ENCODE measurements at places on chromosomes 7 and 10.

DNA sequence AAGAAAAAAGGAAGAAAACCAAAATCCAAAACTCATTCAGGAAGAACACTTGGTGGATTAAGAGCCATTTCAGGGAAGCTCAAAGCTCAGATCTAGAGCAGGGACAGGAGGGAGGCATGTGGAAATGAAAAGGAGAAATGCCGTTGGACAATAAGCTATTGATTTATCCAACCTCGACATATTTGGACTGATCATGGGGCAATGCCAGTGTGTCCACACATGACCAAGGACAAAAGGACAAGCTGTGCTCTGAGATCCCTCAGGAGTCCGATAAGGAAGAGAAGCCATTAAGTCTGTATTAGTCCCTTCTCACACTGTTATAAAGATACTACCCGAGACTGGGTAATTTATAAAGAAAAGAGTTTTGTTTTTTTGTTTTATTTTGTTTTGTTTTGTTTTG, 684.0 kb upstream of the CELF2 start:
- DNase-seq = no peak

DNA sequence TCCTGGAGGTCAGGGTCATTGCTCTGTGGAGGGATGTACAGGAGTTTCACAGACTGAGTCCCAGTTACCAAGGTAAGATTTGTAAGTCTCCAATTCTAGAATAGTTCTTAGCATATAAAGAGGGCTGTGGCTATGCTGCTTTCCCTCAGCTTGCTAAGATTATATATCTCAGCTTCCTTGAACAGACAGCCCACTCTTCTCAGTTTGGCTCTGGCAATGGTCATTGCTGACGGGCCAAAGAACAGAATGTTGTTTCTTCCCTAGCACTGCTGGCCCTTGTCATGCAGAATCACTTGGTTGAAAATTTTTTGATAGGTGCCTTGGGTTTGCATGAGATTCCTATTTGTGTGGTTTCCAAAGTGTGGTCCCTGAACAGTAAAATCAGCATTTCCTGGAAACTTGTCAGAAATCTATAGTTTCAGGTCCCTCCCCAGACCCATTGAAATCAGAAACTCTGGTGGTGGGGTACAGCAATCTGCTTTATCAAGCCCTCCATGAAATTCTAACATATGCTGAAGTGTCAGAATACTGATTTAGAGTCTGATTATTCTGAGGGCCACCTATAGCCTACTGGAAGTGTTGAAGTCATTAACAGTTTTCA, 38.2 kb downstream of the NRBF2 start:
- DNase-seq = no peak

GRCh38 chr10:26243351-26243720, 26.8 kb downstream of the GAD2 start:
- DNase-seq = no peak

DNA sequence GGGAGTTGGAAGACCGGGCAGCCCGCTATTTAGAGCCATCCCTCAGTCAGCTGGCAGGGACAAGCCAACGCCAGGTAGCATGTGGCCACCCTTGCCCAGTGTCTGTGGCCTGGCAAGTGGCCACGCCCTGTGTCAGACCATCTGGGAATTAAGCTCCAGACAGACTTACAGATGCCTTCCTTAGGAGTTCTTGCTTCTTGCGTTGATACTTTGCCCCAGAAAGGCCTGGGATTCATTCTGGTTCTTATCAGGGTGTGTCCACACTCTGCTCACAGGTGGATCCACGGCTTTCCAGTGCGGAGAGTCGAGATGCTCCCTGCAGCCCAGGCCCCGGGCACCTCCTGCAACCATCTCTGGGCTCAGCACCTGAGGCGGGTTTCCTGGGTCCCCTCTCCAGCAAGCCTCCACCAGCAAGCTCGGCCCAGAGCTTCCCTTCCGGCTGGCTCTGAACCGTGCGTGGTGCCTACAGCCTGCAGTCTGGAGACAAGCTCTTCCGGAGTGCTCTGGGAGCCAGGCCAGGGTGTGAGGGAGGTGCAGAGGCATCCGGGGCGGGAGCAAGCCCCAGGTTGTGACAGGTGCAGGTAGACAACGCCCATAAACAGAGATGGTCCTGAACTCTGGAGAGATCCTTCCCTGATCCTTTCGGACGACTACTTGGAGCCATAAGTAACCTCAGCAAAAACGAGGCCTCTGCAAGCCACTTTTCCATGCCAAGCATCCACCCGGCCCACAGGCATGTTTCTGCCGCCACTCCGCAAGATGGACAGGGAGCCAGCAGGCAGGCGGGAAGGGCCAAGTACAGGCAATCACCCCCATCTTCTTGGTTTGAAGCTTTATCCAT, 32.3 kb upstream of the PPIF start:
- no peak for DNase-seq

GRCh38 chr7:90453259-90453891, 16.1 kb upstream of the PTTG1IP2 start:
- no peak for DNase-seq

DNA sequence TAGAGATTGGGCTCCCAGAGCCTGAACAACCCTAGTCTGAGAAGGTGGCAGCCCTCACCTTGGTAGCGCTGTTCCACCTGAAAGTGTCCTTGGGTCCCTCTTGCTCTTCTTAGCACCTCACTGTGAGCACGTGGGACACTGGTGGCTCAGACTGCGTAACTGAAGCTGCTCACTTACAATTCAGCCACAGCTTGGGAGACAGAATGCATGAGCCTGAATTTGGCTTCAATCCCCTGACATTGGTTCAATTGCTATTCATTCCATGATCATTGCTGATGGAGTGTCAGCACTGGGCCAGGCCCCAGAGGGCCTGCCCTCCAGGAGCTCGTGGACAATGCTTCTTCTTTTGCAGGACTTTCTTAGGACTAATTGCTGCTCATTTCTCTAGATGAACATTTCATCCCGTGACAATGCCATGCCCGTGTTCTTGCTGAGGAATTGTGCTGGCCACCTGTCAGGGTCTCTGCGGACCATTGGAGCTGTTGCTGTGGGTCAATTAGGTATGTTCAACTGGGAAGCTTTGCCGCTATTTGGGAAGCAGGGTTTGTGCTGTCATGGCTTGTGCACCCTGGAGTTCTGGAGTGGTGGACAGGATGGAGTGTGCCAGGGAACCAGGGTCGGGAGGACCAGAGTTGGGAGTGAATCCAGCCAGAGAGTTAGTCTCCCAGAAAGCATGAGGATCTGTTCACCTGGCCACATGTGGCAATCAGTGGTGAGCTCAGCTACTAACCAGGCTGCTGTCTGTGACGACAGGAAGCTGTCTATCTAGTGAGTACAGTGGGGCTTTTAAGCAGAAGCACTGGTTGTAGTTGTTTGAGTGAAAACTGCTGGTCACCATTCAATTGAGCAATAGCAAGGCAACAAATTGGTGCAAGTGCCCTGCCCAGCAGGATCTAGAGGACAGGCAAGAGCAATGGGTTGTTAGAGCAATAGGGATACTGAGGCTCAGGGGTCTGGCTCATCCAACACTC, 105.1 kb downstream of the WDFY4 start:
- DNase-seq = no peak

DNA sequence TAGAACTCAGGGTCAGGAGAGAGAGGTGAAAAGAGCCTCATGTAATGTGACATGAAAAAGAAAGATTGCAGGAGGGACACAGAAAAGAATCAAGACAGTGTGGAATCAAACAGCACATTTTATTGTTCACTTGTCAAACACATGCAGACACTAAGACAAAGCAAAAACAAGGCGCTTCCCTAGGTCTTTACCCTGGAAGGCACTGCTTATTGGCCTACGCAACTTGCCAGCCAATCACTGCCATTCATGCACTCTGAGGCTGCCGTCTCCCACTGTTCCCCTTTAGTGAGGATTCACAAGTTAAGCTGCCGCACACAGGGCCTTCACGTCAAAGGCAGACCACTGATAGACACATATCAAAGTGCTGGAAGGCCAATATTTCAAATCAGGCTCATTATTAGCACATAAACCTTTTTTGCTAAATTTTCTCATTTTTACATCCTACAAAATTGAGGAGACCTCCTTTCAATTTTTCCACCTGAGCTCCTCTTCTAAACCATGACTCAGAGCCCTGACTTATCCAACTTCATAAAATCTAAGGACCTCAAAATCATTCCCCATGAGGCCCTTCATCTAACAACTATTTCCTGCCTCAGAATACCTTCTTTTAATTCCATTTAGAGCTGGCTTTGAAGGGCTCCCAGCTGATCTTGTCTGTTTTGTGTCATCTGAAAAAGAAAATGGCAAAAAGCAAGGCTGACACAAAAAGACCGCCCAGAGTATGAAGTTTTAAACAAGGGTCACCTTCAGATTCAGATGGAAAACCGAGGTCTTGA, 149.4 kb downstream of the CHCHD3 start:
- no peak for DNase-seq

- no peak for DNase-seq
Observed at GRCh38 chr7:22445140-22445743, 54.7 kb downstream of the STEAP1B start.
